Breast epithelium (tissue), 4 donors: ENCODE measurements at places on chromosomes 6 and 20.

- H3K27ac ChIP-seq: no peak overlapping the region
- no peak for DNase-seq
- no peaks in the 10 kb centered on the region for H3K27me3 ChIP-seq
- no peaks in the 10 kb centered on the region for H3K4me1 ChIP-seq
- H3K36me3 ChIP-seq: no peaks in the 10 kb centered on the region
- H3K4me3 ChIP-seq: no peak overlapping the region
Observed at GRCh38 chr6:3175715-3176402, 18.5 kb upstream of the TUBB2A start.

GRCh38 chr6:139765825-139766285 is 391.4 kb upstream of the CITED2 start:
- H3K36me3 ChIP-seq: no peaks in the 10 kb centered on the region
- no peaks in the 10 kb centered on the region for H3K27me3 ChIP-seq
- no peaks in the 10 kb centered on the region for H3K4me1 ChIP-seq
- H3K4me3 ChIP-seq: no peak overlapping the region

- H3K27ac ChIP-seq: no peak overlapping the region
- peaks cover 6% of the 10 kb centered on the region for H3K36me3 ChIP-seq
- no peak for DNase-seq
- H3K27me3 ChIP-seq: no peaks in the 10 kb centered on the region
Observed at GRCh38 chr6:25085756-25086155, 150.0 kb upstream of the RIPOR2 start.

- H3K36me3 ChIP-seq: no peaks in the 10 kb centered on the region
- H3K4me3 ChIP-seq: peak overlapping the region; percentile 59
- no peaks in the 10 kb centered on the region for H3K4me1 ChIP-seq
- peaks cover 5% of the 10 kb centered on the region for H3K27me3 ChIP-seq
Observed at GRCh38 chr6:10416863-10417641, 2.2 kb upstream of the TFAP2A start.

GRCh38 chr6:141000917-141001316 is 1131.8 kb upstream of the GJE1 start:
- H3K27me3 ChIP-seq: no peaks in the 10 kb centered on the region
- H3K4me1 ChIP-seq: no peaks in the 10 kb centered on the region
- no peak for DNase-seq

GRCh38 chr6:155738602-155739105 is 283.0 kb upstream of the NOX3 start:
- no peaks in the 10 kb centered on the region for H3K27me3 ChIP-seq
- no peaks in the 10 kb centered on the region for H3K4me1 ChIP-seq

DNA sequence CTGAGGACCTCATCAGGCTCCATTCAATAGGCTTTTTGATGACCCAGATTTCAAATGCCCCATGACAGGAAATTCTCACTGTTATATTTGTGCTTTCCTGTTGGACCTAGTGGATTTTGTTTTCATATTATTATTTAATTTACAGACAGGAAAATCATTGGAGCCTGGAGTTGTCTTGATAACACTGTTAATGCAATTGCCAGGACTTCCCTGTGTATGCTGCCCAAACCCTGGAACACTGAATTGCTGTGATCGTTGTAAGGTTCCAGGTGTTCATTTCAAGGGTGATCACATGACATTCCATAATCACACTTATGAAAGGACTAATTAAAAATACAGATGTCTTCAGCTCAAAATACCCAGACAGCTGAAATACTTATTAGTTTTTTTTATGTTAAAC is 783.2 kb downstream of the DHX35 start:
- no peak for DNase-seq
- no peak overlapping the region for H3K27ac ChIP-seq
- no peaks in the 10 kb centered on the region for H3K4me1 ChIP-seq
- no peaks in the 10 kb centered on the region for H3K36me3 ChIP-seq

- no peak overlapping the region for H3K27ac ChIP-seq
- no peaks in the 10 kb centered on the region for H3K36me3 ChIP-seq
Observed at GRCh38 chr20:58721951-58722778, 29.6 kb downstream of the NPEPL1 start.

DNA sequence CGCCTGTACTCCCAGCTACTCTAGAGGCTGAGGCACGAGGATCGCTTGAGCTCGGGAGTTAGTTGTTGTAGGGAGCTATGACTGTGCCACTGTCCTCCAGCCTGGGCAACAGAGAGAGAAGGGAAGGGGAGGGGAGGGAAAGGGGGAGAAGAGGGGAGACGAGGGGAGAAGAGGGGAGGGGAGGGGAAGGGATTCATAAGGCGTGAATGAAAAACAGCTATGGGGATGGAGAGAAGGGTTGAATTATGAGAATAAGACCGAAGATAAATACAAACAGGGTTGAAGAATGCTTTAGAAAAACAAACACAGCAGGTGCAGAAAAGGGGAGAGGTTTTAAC is 106.0 kb downstream of the TRIM27 start:
- H3K4me3 ChIP-seq: no peak overlapping the region
- no peak overlapping the region for H3K27ac ChIP-seq
- no peaks in the 10 kb centered on the region for H3K36me3 ChIP-seq
- peaks cover 5% of the 10 kb centered on the region for H3K27me3 ChIP-seq
- no peak for DNase-seq

GRCh38 chr6:33061987-33062386 is 11.5 kb downstream of the HLA-DPA1 start:
- no peak overlapping the region for H3K4me3 ChIP-seq
- DNase-seq: no peak
- H3K4me1 ChIP-seq: no peaks in the 10 kb centered on the region
- no peaks in the 10 kb centered on the region for H3K36me3 ChIP-seq
- no peak overlapping the region for H3K27ac ChIP-seq

GRCh38 chr6:51495096-51495495 is 592.3 kb downstream of the PKHD1 start:
- H3K4me3 ChIP-seq: no peak overlapping the region
- H3K36me3 ChIP-seq: no peaks in the 10 kb centered on the region
- no peaks in the 10 kb centered on the region for H3K27me3 ChIP-seq
- H3K27ac ChIP-seq: peak overlapping the region; percentile 77
- DNase-seq: no peak

DNA sequence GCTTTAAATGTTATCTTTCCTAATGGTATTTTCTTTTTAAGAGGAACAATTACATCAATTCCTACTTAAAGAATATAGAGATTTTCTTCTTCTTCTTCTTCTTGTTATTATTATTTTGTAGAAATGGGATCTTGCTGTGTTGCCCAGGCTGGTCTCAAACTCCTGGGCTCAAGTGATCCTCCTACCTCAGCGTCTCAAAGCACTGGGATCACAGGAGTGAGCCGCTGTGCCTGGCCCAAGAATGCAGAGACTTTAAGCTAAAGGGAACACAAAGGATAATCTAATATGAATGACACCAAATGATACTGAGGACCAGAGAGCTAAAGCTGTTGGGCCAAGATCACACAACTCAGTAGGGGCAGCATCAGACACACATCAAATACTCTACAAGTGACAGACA is 87.4 kb upstream of the FOXQ1 start:
- no peak for DNase-seq
- H3K27me3 ChIP-seq: peaks cover 21% of the 10 kb centered on the region
- no peak overlapping the region for H3K27ac ChIP-seq

DNA sequence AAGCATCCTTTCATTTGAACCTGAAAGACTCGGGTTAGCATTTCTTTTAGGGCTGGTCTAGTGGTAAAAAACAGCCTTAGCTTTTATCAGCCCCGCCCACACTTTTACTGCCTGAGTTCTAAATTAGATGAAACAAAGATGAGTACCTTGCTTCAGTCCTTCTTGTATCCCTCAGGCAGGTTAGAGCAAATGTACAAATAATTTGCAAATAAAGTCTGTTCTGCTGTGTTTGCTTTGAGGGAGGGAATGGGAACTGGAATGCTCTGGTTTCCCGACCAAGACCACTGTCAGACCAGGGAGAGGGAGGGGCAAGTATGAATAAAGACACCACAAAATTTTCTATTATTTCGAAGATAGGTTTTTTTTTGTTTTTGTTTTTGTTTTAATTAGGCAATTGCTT is 85.5 kb upstream of the FLRT3 start:
- no peaks in the 10 kb centered on the region for H3K36me3 ChIP-seq
- DNase-seq: no peak
- no peak overlapping the region for H3K4me3 ChIP-seq
- H3K27me3 ChIP-seq: no peaks in the 10 kb centered on the region
- H3K27ac ChIP-seq: no peak overlapping the region

- H3K4me3 ChIP-seq: no peak overlapping the region
- no peak for DNase-seq
- H3K36me3 ChIP-seq: no peaks in the 10 kb centered on the region
- H3K27ac ChIP-seq: no peak overlapping the region
- no peaks in the 10 kb centered on the region for H3K4me1 ChIP-seq
Observed at GRCh38 chr6:148423133-148423532, 80.5 kb downstream of the SASH1 start.

- no peaks in the 10 kb centered on the region for H3K27me3 ChIP-seq
- no peaks in the 10 kb centered on the region for H3K4me1 ChIP-seq
Observed at GRCh38 chr6:135128268-135128914, 52.7 kb upstream of the MYB start.

- DNase-seq: no peak
- H3K36me3 ChIP-seq: no peaks in the 10 kb centered on the region
- H3K27me3 ChIP-seq: peaks cover 83% of the 10 kb centered on the region
- H3K4me1 ChIP-seq: no peaks in the 10 kb centered on the region
Observed at GRCh38 chr6:50714487-50715379, 1.4 kb downstream of the TFAP2D start.

DNA sequence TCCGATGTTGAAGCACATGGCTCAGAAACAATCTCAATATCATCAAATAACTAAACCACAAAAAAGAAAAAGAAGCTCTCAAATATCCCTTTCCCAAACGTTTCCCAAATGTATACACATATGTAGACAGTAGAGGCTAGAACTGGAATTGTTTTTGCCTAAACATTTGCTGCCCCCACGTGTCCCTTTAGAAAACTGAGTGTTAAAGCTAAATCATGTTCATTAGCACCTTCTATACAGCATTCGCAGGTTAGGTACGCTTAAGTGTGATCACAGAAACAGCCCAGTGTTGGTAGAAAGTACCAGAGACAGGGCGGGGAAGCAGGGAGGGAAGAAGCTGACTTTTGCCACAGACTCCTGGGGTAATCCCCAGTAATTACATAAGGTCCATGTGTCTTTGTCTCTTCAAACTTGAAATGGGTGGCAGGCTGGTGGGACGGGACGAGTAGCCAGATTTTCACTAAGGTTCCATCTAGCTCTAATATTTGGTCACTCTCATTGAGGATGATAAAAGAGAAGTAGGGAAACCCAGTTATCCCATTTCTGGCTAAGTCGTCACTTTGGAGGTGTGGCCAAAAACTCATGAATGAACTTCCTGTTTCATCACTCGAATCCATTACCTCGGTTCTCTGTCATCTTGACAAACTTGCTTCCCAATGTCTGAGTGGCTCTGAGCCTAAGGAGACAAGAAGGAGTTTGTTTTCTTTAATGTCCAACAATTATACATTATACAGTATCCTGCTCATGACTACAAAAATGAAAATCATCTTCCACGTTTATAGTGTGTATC is 15.0 kb upstream of the TFAP2A start:
- no peaks in the 10 kb centered on the region for H3K4me1 ChIP-seq
- H3K27ac ChIP-seq: peak overlapping the region; percentile 77
- DNase-seq: no peak
- H3K4me3 ChIP-seq: peak overlapping the region; percentile 56
- H3K27me3 ChIP-seq: no peaks in the 10 kb centered on the region

GRCh38 chr6:88698661-88699060 is 264.8 kb downstream of the RNGTT start:
- H3K27ac ChIP-seq: no peak overlapping the region
- no peak for DNase-seq
- no peaks in the 10 kb centered on the region for H3K27me3 ChIP-seq
- no peak overlapping the region for H3K4me3 ChIP-seq
- no peaks in the 10 kb centered on the region for H3K4me1 ChIP-seq

- H3K4me3 ChIP-seq: no peak overlapping the region
- no peaks in the 10 kb centered on the region for H3K27me3 ChIP-seq
- H3K36me3 ChIP-seq: no peaks in the 10 kb centered on the region
- no peak for DNase-seq
Observed at GRCh38 chr6:166588691-166589336, 2.3 kb upstream of the RAMACL start.

- no peaks in the 10 kb centered on the region for H3K36me3 ChIP-seq
- H3K4me1 ChIP-seq: no peaks in the 10 kb centered on the region
- DNase-seq: no peak
- H3K27ac ChIP-seq: no peak overlapping the region
- H3K27me3 ChIP-seq: no peaks in the 10 kb centered on the region
- H3K4me3 ChIP-seq: no peak overlapping the region
Observed at GRCh38 chr6:43262780-43263313, 19.6 kb downstream of the TTBK1 start.

- H3K27ac ChIP-seq: no peak overlapping the region
- H3K27me3 ChIP-seq: no peaks in the 10 kb centered on the region
- no peaks in the 10 kb centered on the region for H3K36me3 ChIP-seq
Observed at GRCh38 chr6:56962441-56962840, 7.5 kb downstream of the BEND6 start.
